ENCODE measurements at places on chromosomes 2 and 18.
A peak's percentile ranks its signal among the peaks of the same experiment; 100 is the strongest.

DNA sequence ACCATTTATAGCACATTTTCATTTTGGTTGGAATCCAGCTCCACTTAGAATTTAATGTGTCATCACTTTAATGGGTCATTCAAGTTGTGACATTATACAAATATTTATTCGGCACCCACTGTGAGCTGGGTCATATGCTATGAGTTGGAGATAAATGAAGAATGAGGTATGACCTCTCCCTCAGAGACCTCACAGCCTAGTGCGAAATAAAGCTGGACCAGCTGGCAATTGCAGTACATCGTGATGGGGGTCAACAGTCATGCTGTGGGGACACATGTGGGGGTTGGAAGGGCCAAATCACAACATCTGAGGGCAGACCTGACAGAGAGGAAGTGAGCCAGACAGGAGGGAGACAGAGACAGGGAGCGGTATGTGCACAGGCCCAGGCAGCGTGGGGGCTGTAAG, 175.4 kb downstream of the MAIP1 start:
- DNase-seq: no peak

DNA sequence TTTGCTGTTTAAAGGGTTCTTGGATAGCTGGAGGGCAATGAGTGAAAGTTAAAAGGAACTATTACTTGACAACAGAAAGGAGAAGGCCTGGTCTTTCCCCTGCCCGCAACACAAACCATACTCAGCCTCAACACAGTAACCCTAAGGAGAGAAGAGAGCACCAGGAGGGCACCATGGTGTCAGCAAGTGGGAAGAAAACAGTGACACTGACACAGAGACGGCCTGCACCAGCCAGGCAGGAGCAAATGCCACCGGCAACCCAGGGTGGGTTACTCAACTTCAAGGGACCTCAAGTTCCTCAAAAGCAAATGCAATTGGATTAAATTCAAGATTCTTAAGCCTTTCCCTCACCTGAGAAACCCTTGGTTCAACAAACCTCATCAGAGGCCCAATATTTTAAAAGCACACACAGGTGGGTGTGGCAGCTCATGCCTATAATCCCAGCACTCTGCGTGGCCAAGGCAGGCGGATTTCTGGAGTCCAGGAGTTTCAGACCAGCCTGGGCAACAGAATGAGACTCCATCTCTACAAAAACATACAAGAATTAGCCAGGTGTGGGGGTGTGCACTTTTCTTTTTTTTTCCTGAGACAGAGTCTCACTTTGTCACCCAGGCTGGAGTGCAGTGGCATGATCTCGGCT, 52.3 kb downstream of the TFCP2L1 start:
- no peak for DNase-seq

GRCh38 chr2:7011356-7012083, 94.3 kb downstream of the RNF144A start:
- peak; percentile 88 for DNase-seq

- no peak for DNase-seq
Observed at GRCh38 chr2:240529344-240529999, 28.3 kb downstream of the ANKMY1 start.

DNA sequence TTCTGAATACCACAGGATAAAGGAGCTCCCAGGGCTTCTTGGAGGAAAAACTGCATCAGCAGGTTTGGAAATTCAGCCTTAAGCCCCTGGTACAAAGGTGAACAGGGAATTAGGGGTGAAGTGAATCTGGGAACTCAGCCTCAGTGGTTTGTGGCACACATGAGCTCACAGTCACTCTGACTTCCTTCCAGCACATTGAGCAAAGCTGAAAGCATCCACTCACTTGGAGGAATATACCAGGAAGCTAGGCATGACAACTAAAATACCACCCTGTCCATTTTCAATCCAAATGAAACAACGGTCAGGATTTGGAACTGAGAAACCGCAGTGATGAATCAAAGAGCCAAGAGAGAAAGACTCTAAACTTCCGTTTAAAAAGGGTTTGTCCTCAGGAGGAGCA, 216.1 kb downstream of the ICOS start:
- no peak for DNase-seq

DNA sequence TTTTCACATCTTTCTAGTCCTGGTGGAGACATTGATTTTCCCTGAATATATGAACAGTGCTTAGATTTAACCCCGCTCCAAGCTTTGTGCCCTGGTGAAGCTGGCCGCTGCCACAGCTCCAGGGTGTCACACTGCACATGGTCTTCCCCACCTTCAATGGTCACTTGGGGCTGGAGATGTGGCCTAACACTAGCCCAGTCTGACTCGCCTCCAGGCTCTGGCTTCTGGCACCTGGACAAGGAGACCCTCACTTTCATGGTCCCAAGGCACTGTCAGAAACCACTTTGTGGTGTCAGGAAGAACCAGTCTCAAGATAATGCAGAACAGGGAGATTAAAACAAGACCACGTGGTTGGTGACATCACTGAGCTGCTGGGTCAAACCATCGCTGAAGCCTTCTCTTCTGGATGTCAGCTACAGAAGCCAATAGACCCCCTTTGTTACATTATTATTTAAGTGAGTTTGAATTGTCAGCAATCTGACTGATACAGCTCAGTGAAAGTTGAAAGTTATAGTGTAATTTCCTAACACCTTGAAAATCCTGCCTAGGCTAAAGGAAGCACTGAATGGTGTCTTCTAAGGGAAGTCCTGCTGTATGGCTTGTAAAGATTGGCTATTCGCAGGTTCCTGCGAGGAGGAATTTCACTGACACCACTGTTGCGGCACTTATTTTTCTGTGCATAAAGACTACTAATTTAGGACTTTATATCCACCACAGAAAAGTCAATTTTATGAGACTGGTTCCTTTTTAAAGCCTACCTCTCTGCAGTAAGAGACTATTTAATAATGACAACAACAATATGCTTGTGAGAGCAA, 55.0 kb upstream of the CTDP1 start:
- DNase-seq: no peak

GRCh38 chr2:120675460-120676130, 60.1 kb upstream of the GLI2 start:
- no peak for DNase-seq

DNA sequence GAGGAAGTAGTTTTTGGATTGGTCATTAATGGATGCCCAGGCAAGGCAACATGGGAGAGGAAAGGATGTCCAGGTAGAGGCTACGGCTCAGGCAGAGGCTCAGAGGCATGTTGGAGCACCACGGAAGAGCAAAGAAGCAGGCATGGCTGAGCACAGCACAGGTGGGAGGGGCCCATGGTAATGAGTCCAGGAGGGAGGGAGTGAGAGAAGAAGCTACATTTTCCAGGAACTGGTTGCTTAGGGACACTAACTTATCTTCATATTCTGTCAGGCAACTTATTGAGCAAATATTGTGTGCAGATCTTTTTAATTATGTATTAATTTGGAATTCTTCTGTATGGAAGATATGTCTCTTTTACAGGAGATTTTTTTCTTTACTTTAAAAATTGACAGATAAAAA, 42.2 kb downstream of the ARHGEF4 start:
- DNase-seq: no peak

DNA sequence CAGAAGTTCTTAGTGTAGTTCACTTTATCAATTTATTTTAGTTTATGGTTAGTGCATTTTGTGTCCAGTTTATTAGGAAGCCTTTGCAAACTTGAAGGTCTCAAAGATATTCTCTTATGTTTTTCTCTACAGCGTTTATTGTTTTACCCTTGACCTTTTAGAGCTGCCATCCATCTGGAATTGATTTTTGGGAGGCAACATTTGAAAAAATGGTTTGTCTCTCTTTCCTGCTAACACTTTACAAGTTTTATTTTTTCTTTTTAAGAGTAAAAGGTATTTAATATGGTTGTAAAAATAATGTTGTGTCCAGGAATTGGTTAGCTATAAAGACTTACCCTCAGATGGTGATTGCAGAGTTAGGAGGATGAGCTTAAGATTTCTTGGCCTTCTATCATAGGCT, 14.0 kb downstream of the GORASP2 start:
- DNase-seq: peak; percentile 37

- DNase-seq: no peak
Observed at GRCh38 chr2:25825238-25825637, 53.0 kb downstream of the ASXL2 start.

DNA sequence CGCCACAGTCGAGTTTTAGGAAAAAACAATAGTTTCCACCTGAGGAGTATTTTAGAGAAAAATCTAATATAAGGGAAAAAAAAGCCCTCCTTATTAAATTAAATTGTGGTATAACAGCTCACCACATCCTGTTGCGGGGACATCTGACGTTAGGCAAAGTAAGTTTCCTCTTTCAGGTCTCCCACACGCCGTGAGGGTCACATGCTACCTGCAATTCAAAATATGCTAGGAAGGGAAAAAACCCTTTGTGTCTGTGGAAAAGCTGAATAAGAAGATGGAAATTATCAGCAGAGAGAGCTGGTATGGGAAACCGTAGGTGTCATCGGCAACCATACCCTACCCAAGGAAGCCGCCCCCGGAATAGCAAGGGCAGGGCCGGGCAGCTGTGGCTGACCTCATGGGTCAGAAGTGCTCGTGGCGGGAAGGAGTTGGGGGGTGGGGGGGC, 128.0 kb downstream of the NFATC1 start:
- no peak for DNase-seq

- no peak for DNase-seq
Observed at GRCh38 chr2:184039493-184039892, 558.8 kb upstream of the ZNF804A start.

- no peak for DNase-seq
Observed at GRCh38 chr2:14616342-14616741, 16.2 kb upstream of the LRATD1 start.

GRCh38 chr2:42835577-42836371, 43.4 kb upstream of the HAAO start:
- DNase-seq: peak; percentile 99

DNA sequence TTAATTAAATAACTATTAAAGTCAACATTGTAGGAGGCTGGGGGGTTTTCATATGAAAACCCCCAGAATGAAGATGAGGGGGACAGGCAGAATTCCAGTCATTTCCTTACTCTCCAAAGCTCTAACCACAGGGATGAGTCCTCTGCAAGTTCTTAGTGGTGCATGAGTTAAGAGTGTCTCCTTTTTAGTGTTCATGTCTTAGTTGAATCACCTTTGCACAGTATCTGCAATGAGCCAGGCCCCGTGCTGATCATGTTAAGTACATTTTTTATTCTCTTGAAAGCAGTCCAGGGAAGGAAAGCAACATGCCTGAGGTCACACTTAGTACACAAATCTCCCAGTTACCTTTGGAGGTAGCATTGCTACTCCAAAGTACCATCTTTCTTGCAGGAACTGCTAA, 25.7 kb upstream of the MSGN1 start:
- DNase-seq: no peak

- DNase-seq: no peak
Observed at GRCh38 chr2:23008440-23008839, 376.5 kb upstream of the KLHL29 start.

- DNase-seq: no peak
Observed at GRCh38 chr2:152508446-152508845, 173.5 kb downstream of the FMNL2 start.

DNA sequence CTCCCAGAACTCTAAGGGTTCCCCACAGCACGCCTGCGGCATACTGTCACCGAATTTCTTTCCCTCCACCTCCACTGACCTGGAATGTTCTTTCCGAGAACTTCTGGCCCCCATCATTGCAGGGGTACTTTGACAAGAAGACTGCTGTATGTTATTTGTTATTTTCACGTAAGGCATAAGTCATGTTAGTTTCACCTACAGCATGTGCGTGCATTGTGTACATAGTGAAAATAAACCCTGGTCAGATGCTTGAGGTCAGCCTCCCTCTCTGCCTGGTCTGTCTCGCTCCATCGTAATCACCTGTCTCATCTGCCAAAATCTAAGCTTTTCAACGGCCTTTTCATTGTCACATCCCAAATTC, 4.1 kb downstream of the ABCG8 start:
- DNase-seq: no peak

- DNase-seq: no peak
Observed at GRCh38 chr18:8705961-8706790, 820 bp downstream of the MTCL1 start.

GRCh38 chr2:99481527-99481926, 8.3 kb downstream of the REV1 start:
- no peak for DNase-seq

DNA sequence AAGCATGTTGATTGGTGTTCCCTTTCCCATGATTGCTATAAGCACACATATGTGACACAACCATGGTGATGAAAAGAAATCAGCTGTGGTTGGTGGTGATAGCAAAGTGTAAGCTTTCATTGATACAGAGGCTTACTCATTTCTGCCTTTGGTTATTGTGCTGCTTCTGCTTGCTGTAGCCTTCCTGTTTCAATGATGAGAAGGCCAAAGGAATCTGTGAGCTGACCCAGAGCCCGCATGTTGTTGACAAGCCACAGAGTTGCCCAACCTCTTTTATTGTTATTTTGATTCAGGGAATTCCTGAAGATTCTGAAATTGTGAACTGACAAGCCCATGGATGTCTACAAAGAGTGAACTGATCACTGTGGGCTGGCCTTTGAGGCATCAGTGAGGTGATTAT, 164.4 kb downstream of the TMEFF2 start:
- no peak for DNase-seq

DNA sequence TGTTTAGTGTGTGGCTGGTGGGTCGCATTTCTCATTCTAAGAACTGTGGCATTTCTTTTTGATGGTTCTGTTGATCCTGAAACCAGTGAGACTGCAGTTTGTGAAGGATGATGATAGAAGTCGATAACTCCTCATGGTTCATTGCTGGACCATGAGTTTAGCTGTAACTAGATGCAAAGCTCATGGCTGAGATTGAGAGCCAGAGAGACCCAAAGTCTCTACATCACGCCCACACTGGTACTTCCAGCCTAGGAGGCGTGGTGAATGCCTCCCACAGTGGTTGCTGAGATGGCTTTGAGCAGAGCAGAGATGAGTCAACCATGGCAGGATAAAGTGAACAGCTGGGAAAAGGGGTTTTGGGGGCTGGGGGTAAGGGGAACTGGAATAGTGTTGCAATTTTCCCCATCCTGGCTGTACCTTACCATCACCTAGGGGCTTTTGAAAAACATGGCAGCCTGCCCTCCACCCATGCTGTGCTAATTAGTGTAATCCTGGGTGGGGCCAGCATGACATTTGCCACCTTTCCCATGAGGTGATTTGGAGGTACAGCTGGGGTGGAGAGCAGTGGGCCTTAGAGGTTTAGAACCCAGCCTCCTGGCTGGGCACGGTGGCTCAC, 24.1 kb downstream of the INPP4A start:
- no peak for DNase-seq

DNA sequence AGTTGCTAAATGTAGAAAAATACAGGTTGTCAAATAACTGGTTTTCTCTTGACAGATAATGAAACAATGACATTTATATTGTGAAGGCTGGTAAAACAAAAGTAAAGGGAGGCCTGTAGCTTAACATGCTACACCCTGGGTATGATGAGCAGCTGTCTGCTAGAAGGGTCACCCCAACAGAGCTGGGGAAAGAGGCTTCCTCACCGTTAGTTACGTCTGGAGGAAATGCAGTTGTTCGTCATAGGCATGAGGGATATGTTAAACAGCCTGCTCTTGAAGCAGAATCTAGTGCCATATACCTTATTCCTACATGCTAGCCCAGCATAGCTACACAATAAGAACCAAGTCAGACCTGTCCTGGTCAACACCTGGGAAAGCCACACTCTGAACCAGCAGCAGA, 49.9 kb downstream of the LPIN2 start:
- DNase-seq: no peak

GRCh38 chr2:219084791-219085190, 24.1 kb upstream of the IHH start:
- no peak for DNase-seq
